ENCODE measurements at places on chromosomes 1 and 21. TPM values are rescaled to one million over a fixed set of nuclear protein-coding genes. Genes with fewer than 3 reads are reported as not detected.

DNA sequence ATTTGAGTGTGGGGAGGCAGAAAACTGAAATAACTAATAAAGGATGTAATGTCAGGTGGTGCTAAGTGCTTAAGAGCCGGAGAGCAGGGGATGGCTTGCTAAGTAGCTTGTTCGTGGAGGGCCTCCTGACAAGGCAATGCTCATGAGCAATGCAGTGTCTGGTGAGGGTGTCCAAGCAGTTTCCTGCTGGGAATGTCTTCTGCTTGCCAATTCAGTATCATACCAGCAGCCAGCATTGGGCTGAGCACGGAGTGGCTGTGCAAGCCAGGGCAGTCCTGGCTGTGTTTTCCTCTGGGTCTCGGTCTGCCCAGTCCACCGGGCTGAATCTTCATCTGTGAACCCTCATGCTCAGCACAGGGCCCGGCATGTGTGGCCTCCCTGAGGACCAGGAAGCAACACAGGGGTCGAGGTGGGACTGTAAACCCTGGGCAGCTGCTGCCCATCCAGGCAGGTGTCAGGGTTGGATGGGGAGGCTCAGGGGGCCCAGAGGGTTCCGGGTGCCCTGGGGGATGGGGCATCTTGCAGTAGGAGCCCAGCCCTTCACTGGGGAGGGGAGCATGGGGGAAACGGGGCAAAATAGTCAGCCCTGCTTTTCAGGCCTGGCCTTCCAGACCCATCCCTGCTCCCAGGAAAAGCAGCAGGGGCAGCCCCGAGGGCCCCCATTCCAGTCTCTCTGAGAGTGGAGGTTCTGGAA is 27.5 kb downstream of the EDN2 start:
- DNase-seq = no peak
- H3K27me3 ChIP-seq = no peaks in the 10 kb centered on the region
- H3K27ac ChIP-seq = no peak overlapping the region
- no peaks in the 10 kb centered on the region for H3K36me3 ChIP-seq
- H3K4me3 ChIP-seq = no peak overlapping the region

GRCh38 chr1:65254320-65255034 is 54.9 kb upstream of the DNAJC6 start:
- peak overlapping the region; percentile 89 for H3K4me3 ChIP-seq
- H3K27me3 ChIP-seq = peaks cover 2% of the 10 kb centered on the region
- no peak overlapping the region for H3K27ac ChIP-seq

GRCh38 chr1:174242856-174243255 is 83.5 kb downstream of the RABGAP1L start:
- H3K27ac ChIP-seq = no peak overlapping the region
- no peaks in the 10 kb centered on the region for H3K36me3 ChIP-seq
- peaks cover 13% of the 10 kb centered on the region for H3K4me1 ChIP-seq
- no peaks in the 10 kb centered on the region for H3K27me3 ChIP-seq
- DNase-seq = no peak

DNA sequence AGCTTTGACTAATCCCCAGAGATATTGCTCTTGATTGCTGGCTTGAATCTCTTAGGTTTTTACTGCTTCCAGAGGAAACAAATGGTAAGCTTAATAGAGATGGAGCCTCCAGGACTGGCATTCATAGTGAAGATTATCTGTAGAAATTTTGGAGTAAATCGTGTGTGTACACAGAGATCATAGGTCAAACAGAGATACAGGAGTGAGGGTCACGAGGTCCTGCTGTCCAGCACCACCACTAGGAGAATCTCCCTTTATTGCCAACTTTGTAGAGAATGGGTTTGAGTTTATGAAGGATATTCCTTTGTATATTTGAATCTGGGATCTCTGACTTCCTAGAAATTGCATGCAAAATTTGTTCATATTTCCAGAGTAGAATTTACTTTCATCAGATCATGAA is 7.8 kb upstream of the SERBP1 start:
- H3K4me1 ChIP-seq = peaks cover 35% of the 10 kb centered on the region
- H3K4me3 ChIP-seq = no peak overlapping the region
- H3K27ac ChIP-seq = no peak overlapping the region
- no peaks in the 10 kb centered on the region for H3K27me3 ChIP-seq

GRCh38 chr1:15283526-15283925 is 36.5 kb downstream of the FHAD1 start:
- no peaks in the 10 kb centered on the region for H3K36me3 ChIP-seq
- no peak overlapping the region for H3K27ac ChIP-seq
- no peak overlapping the region for H3K4me3 ChIP-seq
- H3K4me1 ChIP-seq = no peaks in the 10 kb centered on the region
- H3K27me3 ChIP-seq = no peaks in the 10 kb centered on the region

DNA sequence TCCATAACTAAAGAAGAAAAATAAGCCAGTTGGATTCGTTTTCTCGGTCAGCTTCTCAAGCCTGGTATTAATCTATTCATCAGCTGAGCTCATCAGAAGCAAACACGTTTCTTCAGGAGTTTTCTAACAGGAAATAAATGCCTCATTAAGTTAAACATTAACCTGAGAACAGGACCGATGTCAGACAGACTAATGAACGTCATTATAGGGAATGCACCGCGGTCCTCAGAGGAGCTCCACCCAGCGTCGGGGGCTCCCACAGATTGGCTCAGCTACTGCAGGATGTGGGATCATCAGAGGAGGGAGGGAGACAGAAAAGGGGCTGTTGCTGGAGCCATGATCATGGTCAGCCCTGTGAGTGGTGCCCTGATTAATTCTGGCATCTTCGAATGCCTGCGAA is 615.4 kb downstream of the PTPRU start:
- H3K4me3 ChIP-seq = no peak overlapping the region
- H3K4me1 ChIP-seq = no peaks in the 10 kb centered on the region
- H3K27ac ChIP-seq = no peak overlapping the region

DNA sequence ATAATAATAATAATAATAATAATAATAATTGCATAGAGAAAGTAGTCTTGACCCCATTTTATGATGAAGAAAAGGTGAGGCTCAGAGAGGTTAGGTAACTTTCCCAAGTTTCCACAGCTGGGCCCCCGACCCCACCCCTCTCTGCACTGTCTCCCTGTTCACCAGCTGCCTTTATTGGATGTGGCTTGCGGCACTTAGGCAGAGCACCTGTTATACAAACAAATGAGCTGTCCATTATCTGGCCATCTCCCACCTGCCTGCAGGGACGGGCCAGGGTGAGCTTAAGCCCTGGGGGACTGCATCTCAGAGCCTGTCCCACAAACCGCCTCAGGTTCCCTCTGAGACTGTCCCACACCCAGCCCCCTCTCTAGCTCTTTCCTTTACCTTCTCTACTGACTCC is 10.1 kb upstream of the EFNA1 start:
- no peak overlapping the region for H3K4me3 ChIP-seq
- DNase-seq = no peak
- H3K27ac ChIP-seq = no peak overlapping the region

GRCh38 chr1:81574408-81574807 is 226.3 kb upstream of the ADGRL2 start:
- no peaks in the 10 kb centered on the region for H3K27me3 ChIP-seq

DNA sequence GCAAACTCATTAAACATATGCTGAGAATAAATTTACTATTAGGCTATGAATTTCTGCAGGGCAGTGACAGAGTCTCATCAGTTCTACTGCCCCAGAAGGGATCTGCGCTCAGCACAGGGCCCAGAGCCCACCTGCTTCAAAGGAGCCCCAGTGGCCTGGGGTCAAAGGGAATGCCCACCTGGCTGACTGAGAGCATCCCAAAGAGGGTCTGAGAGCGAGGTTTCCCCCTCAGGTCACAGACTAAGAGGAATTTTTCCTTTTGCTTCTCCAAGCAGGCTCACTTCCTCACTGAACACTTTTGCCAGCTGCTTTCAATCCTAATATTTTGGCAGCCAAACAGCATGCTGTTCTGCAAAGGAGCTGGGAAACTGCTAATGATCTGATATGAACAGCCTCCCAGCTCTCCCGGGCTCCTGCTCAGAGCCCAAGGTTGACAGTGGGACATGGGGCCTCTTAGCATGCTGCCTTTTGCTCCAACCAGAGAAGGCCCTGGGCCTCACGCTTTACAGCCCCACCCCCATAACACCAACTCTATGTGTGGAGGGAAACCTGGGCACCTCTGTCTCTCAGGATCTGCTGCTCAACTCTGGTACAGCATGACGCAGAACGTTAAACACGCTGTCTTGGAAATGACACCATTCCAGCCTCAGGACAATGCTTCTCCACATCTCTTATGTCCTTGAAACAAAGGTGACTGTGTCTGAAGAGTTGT is 70.7 kb upstream of the SYT6 start:
- H3K27me3 ChIP-seq = no peaks in the 10 kb centered on the region
- H3K27ac ChIP-seq = no peak overlapping the region
- H3K4me1 ChIP-seq = peaks cover 6% of the 10 kb centered on the region
- no peak for DNase-seq

- no peaks in the 10 kb centered on the region for H3K27me3 ChIP-seq
- no peak overlapping the region for H3K4me3 ChIP-seq
These were observed 299.2 kb downstream of the SRGAP2C start for GRCh38 chr1:121483961-121484424.

DNA sequence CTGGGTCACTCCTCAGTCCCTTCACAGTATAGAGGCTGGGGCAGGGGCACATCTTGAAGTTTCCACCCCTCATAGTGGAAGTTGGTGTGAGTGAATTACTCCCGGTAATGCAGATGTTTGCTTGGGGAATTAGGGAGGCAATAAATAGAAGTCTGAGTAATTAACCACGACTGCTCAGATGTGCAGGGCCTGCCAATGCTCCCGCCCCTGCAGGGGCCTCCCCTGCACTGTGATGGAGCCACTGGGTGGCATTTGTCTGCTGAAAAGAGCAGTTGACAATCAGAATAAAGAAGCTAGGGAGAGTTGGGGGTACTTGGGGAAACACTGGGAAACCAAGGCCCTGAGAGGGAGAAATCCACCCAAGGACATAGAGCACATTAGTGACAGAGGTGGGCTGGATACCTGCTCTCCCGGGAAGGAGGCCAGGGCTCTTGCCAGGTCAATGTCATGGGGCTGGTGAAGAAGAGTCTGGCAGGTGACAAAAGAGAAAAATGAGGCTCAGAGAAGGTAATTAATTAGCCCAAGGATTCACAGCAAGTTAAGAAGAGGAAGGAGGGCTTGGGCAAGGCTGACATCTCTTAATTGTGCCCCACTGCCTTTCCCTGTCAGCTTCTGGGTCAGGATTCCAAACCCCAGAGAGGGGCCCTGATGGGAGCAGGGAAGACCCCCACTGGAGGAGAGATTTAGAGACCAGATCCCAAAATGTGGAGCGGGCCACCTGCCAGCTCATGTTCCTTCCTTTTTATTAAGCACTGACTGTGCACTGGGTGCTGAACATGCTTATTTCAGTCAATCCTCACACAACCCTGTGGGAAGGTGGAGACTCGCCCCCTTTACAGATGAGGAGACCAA is 436.2 kb downstream of the MATN1 start:
- no peak overlapping the region for H3K4me3 ChIP-seq
- H3K27ac ChIP-seq = no peak overlapping the region
- no peaks in the 10 kb centered on the region for H3K4me1 ChIP-seq
- no peak for DNase-seq
- no peaks in the 10 kb centered on the region for H3K36me3 ChIP-seq

GRCh38 chr1:210652329-210652954 is 323.7 kb downstream of the HHAT start:
- no peak for DNase-seq
- no peaks in the 10 kb centered on the region for H3K36me3 ChIP-seq
- no peaks in the 10 kb centered on the region for H3K4me1 ChIP-seq
- no peak overlapping the region for H3K4me3 ChIP-seq
- H3K27ac ChIP-seq = no peak overlapping the region

DNA sequence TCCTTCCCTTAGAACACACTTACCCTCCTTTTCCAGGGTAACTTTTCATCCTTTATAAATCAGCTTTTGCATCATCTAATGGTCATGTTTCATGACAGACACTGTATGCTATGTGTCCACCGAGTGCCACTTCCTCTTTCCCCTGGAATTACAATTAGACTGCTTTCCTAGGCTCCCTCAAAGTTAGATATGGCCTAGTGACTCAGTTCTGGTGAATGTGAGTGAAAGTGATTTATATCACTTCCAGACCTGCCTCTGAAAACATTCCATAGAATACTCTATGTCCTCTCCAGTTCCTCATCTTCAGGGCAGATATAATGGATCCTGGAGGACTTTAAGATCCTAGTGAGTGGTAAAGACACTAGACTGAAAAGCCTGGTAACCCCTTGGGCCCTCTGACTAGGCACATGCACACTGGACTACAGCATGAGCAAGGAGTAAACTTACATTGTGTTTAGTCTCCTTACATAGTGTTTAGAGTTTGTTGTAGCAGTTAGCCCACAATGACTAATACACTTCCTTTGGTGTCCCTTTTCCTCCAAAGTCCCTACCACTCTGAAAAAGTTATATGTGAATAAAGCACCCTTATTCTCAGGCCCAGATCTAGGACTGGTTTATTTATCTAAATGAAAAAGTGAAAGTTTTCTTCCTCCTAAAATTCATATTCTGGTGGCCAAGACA is 59.3 kb downstream of the GPR88 start:
- DNase-seq = no peak
- H3K36me3 ChIP-seq = no peaks in the 10 kb centered on the region

DNA sequence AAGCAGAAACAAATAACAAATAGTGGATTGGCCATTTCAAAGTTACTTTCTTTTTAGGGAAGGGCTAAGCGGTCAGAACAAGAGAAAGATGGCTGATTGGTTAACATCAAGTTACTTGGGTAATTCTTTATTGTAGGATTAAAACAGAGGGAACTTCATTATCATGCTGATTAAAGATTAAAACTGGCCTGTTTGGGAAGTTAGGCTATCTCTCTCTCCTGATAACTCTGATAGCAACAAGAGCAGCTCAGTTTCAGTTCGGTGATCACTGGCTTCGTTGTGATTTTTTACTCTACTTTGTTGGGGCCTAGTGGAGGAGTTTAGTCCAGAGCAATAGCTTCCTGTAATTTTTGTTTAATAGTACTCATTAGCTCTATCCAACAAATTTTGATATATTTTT is 20.5 kb upstream of the COP1 start:
- DNase-seq = no peak
- no peaks in the 10 kb centered on the region for H3K27me3 ChIP-seq

- H3K4me1 ChIP-seq = peaks cover 62% of the 10 kb centered on the region
- H3K27ac ChIP-seq = peak overlapping the region; percentile 84
- no peaks in the 10 kb centered on the region for H3K27me3 ChIP-seq
- no peak overlapping the region for H3K4me3 ChIP-seq
- no peaks in the 10 kb centered on the region for H3K36me3 ChIP-seq
These were observed 100.1 kb upstream of the JUN start for GRCh38 chr1:58883888-58884482.

- no peak overlapping the region for H3K27ac ChIP-seq
- DNase-seq = no peak
- H3K4me3 ChIP-seq = no peak overlapping the region
- H3K36me3 ChIP-seq = no peaks in the 10 kb centered on the region
- no peaks in the 10 kb centered on the region for H3K4me1 ChIP-seq
These were observed 25.9 kb upstream of the RCAN1 start for GRCh38 chr21:34640858-34641257.

- no peaks in the 10 kb centered on the region for H3K4me1 ChIP-seq
- no peak overlapping the region for H3K4me3 ChIP-seq
- DNase-seq = no peak
- no peaks in the 10 kb centered on the region for H3K27me3 ChIP-seq
- H3K27ac ChIP-seq = no peak overlapping the region
- H3K36me3 ChIP-seq = no peaks in the 10 kb centered on the region
These were observed 45.7 kb upstream of the ETV3 start for GRCh38 chr1:157183870-157184269.

Gene PCBP3
- 0.26 TPM for total RNA-seq

Gene MAB21L3
- total RNA-seq = 2.0 TPM

Gene CDCA8
- total RNA-seq = 0.60 TPM

Gene PTPN14
- total RNA-seq = 63.8 TPM

Gene CFHR5
- total RNA-seq = not detected

Gene RHD
- total RNA-seq = not detected

Gene CELA2B
- not detected for total RNA-seq

Gene SPRR2B
- total RNA-seq = not detected

Gene TRMT13
- 22.6 TPM for total RNA-seq

Gene PTGFR
- 1.4 TPM for total RNA-seq
